Spinal cord (tissue), 10 donors: ENCODE measurements at places on chromosomes 12 and 14.

GRCh38 chr12:104334581-104334980 lies 31.0 kb downstream of the EID3 start:
- H3K27me3 ChIP-seq, result no peaks in the 10 kb centered on the region
- no peak overlapping the region for H3K27ac ChIP-seq
- H3K4me3 ChIP-seq, result no peak overlapping the region
- no peaks in the 10 kb centered on the region for H3K4me1 ChIP-seq

GRCh38 chr12:6533653-6533922 lies 729 bp upstream of the GAPDH start:
- H3K27me3 ChIP-seq, result no peaks in the 10 kb centered on the region
- peaks cover 64% of the 10 kb centered on the region for H3K4me1 ChIP-seq
- peak overlapping the region; percentile 99 for H3K27ac ChIP-seq
- peak overlapping the region; percentile 99 for H3K4me3 ChIP-seq

GRCh38 chr12:131530422-131530821 lies 180.5 kb upstream of the SFSWAP start:
- H3K36me3 ChIP-seq, result no peaks in the 10 kb centered on the region
- no peak for DNase-seq
- H3K4me1 ChIP-seq, result no peaks in the 10 kb centered on the region
- no peaks in the 10 kb centered on the region for H3K27me3 ChIP-seq
- H3K27ac ChIP-seq, result no peak overlapping the region
- no peak overlapping the region for H3K4me3 ChIP-seq

DNA sequence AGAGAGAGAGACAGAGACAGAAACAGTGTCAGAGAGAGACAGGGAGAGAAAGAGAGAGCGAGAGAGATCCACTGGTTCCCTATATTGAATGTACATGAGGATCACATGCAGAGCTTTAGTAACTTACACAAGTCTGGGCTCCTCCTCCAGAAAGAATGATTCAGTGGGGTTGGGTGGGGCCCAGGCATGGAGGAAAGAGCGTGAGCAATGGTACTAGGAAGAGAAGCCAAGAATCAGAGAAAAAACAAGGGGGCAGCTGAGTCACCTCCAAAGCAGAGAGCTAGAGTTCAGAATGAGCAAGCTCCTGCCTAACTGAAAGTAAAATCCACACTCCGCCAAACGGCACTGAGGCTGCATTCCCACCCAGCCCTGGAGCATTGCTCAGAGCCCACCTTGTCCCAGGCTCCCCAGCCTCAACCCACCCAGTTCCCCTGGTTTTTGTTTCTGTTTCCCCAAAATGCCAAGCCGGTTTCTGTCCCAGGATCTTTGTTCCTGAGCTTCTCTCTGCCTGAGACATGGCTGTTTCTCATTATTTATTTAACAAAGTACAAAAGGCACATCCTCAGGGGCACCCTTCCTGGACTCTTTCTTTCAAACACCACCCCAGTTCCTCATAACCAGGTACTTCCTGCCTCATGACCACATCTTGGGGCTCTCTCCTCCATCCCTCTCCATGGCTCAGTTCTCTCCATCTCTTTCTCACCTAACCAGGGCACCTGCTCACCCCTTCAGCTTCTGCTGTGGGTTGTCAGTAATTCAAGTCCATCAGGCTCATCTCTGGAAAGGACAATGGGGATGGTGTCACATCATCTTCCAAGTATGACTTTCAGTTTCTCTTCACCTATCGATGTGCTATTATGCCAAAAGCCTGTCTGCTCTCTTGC lies 670.3 kb upstream of the TBX3 start:
- H3K4me3 ChIP-seq, result no peak overlapping the region
- no peaks in the 10 kb centered on the region for H3K4me1 ChIP-seq
- H3K27ac ChIP-seq, result no peak overlapping the region
- no peaks in the 10 kb centered on the region for H3K27me3 ChIP-seq

GRCh38 chr14:66910311-66910840 lies 278.9 kb upstream of the GARIN2 start:
- no peak overlapping the region for H3K27ac ChIP-seq
- H3K27me3 ChIP-seq, result no peaks in the 10 kb centered on the region
- H3K36me3 ChIP-seq, result no peaks in the 10 kb centered on the region
- DNase-seq, result no peak

GRCh38 chr12:26608706-26609105 lies 224.3 kb downstream of the ITPR2 start:
- no peak overlapping the region for H3K27ac ChIP-seq
- H3K4me1 ChIP-seq, result no peaks in the 10 kb centered on the region
- H3K4me3 ChIP-seq, result no peak overlapping the region
- peaks cover 4% of the 10 kb centered on the region for H3K36me3 ChIP-seq
- H3K27me3 ChIP-seq, result no peaks in the 10 kb centered on the region

DNA sequence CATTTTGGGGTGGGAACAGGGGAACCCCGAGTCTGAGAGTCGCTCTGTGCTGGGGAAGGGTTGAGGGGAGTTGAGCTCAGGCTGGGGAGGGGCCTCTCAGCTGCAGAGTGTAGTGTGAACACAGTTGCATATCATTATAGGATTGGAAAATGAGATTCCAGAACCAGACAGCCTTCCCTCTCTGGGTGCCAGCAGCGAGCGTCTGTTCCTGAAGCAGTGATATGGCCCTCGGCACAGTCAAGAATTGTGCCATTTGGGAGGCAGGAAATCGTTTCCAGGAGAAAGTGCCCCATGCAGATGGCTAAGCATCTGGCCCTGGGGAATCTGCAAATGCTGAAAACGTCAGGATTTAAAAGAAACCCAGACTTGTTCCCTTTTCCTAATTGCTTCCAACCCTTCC lies 70.4 kb upstream of the SFSWAP start:
- no peaks in the 10 kb centered on the region for H3K27me3 ChIP-seq
- peak; percentile 97 for DNase-seq
- no peaks in the 10 kb centered on the region for H3K36me3 ChIP-seq
- H3K4me1 ChIP-seq, result peaks cover 32% of the 10 kb centered on the region
